ENCODE measurements at places on chromosomes 16 and 17.

- no peak for DNase-seq
Observed at GRCh38 chr17:55452139-55452790, 30.6 kb upstream of the MMD start.

GRCh38 chr17:42803074-42803883 is 4.6 kb downstream of the CNTD1 start:
- DNase-seq = no peak

- DNase-seq = no peak
Observed at GRCh38 chr16:54281535-54282201, 4.9 kb downstream of the IRX3 start.

DNA sequence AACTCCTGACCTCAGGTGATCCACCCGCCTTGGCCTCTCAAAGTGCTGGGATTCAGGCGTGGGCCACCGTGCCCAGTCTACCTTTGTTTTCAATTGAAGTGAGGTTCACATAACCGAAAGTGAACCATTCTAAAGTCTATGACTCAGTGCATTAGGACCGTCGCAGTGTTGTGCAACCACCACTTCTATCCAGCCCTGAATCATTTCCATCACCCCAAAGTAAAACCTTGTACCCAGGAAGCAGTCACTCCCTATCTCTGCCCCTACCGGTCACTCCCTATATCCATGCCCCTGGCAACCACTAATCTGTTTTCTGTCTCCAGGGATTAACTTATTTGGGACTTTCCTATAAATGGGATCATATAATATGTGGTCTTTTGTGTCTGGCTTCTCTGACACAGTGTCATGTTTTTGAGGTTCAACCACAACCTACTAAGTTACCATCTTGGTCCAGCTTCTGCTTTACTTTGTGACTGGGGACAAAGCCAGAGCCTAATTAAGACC is 28.3 kb upstream of the CDC42EP4 start:
- DNase-seq = peak; percentile 3
